ENCODE measurements at places on chromosomes 2 and 18.
A peak's percentile ranks its signal among the peaks of the same experiment; 100 is the strongest.

DNA sequence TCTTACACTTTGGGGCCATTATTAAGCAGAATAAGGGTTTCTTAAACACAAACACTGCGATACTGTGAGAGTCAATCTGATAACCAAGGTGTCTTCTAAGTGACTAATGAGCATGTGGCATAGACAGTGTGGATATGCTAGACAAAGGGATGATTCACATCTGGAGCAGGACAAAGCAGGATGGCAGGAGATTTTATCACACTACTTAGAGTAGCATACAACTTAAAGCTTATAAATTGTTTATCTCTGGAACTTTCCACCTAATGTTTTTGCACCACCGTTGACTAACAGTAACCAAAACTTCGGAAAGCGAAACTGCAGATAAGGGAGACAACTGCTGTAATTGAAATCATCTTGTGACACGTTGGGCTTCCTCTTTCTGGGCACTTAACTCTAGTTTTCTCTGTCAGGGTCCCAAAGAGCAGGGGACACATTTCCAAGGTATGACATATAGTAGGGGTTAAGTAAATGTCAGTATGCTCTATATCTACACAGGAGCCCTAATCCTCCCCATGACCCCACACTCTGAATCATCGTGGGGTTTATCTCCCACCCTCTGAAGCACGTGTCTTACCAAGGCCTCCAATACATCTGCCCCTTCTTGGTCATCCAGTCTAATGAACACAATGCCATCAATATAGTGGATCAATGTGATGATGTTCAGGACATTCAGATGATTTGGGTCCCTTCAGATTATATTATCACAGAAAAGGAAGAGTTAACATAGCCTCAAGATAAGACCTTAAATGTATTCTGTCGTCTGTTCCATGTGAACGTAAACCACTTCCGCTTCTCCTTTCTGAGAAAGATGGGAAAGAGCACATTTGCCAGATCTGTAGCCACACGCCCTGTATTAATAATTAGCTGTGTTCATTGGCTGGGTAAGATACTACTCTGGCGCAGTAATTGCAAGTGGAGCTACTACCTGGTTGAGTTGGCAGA is 78.7 kb downstream of the FTCDNL1 start:
- no peak for DNase-seq

DNA sequence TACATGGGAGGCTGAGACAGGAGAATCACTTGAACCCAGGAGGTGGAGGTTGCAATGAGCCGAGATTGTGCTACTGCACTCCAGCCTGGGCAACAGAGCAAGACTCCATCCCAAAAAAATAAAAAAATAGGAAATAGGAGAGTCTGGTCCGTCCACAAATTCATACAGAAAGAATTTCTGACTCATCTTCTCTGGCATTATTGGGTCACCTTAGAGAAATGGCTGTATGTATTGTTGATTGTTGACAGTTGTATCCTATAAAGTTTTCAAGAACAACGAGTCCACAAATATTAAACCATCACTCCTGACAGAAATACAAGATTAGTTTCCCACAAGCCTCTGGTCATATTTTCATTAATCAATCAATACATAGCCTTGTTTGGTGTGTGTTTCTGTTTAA is 20.4 kb downstream of the RBM43 start:
- no peak for DNase-seq

- DNase-seq: no peak
Observed at GRCh38 chr2:160697817-160698216, 204.2 kb upstream of the RBMS1 start.

DNA sequence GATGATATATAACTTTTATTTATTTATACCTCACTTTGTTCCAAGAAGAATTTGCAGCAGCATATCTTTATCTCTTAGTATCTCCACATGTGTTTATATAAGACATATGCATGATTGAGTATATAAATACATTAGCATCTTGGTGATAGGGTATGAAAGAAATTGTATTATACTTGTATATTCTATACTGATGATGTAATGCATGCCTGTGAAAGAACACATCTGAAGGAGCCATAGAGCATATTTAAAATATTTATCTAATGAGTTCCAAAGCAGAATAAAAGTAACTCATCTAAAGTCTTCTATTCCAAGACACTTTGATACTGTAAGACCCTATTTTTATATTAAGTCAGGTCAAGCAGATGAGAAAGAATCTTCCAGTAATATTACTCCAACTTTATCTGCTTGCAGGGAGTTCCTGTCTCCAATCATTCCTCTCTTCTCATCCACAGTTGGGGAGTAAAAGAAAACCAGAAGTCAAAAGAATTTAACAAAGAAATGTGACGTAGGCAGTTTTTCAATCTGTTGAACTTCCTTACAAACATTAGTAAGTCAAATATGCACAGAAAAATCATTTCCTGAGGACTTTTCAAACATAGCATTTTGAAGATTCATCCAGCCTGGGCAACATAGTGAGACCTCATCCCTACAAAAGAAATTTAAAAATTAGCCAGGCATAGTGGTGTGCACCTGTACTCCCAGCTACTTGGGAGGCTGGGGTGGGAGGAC is 76.7 kb downstream of the DTNB start:
- DNase-seq: no peak

GRCh38 chr18:12391487-12392165 is 14.6 kb upstream of the AFG3L2 start:
- peak; percentile 60 for DNase-seq

DNA sequence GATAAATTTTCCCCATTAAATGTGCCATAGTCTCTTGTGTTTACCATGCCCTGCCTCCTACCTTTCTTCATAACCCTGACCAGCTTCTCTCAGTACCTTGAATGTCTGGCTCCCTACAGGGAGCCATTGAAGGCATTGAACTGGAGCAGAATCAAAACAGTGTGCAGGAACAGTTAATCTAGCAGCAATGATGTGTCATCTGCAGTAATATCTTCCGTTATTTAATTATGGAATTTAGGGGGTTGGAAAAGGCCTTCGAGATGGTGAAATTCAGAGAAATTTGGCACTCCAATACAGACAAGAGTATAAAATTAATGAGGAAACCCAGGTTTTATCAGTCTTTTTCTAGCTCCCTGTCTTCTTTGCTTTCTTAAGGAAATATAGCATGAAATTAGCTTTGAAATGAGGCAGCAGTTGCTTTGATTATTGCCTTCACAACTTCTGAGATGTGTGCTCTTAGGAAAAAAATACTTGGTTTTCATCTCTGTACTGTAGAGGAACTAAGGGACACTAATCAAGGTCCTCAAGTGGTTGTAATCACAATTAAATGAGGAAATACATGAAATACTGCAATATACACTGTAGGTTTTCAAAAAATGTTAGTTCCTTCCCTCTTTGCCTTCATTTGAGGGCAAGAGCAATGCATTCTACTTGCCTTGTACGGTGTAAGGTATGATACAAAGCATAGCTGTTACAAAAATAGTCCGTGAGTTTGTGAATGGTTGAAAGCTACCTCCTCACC is 369.1 kb downstream of the SETBP1 start:
- no peak for DNase-seq

GRCh38 chr2:241506793-241507429 is 1.5 kb downstream of the STK25 start:
- no peak for DNase-seq

DNA sequence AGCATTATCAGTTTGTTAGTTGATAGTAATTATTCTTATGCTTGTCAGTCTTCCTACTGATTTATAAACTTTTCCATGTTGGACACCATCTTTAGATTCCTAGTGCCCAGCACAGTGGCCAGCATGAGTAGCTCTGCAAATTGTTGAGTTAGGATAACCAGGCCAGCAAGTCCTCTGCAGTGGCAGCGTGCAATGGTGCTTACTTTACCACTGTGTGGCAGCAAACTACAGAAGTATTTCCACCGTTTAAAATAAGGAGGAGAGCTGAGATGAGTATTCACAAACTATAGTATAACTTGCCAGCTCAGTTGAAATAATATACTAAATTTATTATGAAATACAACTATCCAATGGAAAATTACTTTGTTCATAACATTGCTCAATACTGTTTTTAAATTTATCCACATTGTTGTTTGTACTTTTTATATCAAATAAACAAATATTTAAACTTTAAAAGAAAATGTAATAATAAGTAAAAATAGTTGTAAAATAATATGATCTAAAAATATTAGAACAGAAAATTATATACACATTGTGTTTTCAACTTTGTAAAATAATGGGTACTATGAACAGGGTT is 9.3 kb upstream of the THADA start:
- DNase-seq: peak; percentile 29

DNA sequence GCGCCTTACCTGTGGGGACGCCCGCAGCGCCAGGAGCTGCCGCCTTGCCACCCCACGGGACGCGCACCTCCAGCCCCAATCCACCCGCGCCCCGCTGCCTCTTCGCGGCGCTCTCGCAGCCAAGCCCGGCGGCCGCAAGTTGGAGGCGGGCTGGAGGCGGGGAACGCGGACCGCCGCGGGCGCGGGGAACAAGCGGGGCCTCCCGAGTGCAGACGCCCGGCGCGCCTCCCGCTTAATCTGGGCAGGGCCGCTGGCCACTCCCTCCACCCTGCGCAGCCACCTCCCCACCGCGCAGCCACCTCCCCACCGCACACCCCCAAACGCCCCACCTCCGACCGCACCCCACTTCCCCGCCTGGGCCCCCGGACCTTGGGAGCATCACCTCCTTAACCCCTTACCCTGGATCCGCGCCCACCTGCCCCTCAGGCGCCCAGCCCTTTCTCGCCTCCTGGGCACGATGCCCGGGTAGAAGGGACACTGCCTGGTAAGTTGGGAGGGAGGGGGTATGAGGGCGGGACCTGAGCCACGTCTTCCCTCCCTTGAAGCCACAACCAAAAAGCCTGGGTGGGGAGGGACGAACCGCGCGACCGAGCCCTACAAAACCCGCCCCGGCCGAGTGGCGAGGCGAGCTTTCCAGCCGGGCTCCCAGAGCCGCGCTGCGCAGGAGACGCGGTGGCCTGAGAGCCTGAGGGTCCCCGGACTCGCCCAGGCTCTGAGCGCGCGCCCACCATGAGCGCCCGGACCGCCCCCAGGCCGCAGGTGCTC is at the start of the genes COL4A3 and COL4A4:
Gene COL4A3 (plus strand): TSS at position 627 of the 765 bp plus-strand sequence. CDS start 103 bp downstream, at position 730.
Gene COL4A4 (minus strand): TSS at position 208 of the 765 bp plus-strand sequence. CDS start 16,722 bp downstream, outside the sequence.
- no peak for DNase-seq

DNA sequence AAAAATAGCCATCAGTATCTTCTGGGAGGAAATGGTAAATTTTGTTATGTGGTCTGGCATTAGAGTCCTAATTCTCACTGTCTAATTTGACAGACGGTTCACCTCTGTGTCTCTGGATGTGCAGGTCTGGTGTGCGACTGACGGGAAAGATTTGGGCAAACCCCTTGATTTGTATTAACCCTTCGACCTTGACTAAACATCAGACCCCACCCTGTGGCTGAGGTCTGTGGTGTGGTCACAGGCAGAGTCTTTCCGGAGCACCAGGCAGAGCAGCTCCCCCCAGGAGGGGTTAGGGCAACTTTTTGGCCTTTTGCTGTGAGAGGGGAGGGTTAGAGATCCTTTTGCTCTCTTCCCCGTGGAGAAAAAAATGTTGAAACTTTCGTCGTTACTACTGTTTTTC is 6.4 kb downstream of the TWIST2 start:
- DNase-seq: no peak

GRCh38 chr2:99841749-99842148 is 300.6 kb downstream of the AFF3 start:
- DNase-seq: no peak

Measured in CD4-positive, alpha-beta T cell treated with Interleukin-21 for 1 hour (primary cell).